ENCODE measurements at places on chromosomes 3 and 15.

DNA sequence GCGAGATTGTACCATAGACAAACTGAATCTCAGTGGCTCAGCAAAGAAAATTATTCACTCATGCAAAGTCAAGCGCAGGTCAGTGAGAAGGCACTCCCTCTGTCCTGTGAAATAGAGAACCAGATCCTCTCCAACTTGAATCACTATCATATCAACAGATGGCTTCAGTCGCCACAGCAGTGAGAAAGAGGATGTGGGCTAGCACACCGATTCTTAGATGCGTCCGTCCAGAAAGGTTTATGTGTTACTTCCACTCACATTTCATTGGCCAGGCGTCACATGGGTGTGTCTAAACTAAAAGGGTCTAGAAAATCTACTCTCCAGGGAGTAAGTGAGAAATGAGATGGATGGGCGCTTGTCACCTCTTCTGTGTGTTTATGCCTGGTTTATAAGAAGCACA lies 141.6 kb upstream of the KBTBD8 start:
- no peak for DNase-seq

- no peak for DNase-seq
Measured at GRCh38 chr3:32216172-32216783, 22.2 kb upstream of the CMTM8 start.

DNA sequence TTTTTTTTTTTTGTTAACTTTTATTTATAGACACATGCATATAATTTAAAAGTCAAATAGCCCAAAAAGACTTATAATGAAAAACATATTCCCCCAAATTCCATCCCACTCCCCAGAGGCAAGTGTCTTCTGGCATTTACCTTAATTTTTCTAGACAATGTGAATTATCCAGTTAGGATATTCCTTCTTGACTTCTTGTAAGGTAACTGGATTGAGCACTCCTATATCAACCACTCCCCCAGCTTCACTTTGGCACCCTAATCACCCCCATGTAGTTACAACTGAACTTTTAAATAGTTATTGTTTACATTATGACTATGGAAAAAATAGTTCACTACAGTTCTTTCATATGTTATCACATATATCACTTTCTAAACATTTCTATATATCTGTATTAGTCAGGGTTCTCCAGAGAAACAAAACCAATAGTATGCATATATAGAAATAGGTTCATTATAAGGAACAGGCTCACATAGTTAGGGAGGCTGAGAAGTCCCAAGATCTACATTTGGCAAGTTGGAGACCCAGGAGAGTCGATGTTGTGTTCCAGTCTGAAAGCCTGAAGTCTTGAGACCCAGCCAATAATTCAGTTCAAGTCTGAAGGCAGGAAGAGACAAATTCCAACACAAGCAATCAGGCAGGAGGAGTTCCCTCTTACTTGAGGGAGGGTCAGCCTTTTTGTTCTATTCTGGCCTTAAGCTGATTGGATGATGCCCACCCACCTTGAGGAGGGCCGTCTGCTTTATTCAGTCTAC lies 175.8 kb downstream of the THSD4 start:
- no peak for DNase-seq

DNA sequence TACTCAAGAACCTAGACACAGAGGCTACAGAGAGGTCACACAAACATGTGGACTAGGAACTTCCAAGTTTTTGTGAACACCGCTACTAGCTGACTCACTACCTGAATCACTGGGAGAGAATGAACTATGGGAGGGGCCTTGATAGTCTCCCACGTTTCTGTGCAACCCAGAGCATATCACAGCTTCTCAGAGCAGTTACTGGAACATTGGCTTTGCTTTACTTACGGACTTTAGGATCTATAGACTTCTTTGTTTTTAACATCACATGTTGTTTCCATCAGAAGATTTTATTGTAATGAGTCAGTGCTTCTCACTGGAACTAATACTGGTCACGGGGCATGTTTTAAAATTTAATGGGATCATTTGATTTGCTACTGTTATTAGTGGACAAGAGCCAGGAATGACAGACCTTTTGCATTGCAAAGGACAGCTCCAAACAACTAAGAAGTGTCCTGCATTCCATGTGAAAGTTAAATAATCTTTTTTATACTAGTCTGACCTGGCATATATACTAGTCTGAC lies 35.6 kb downstream of the RTP4 start:
- peak; percentile 100 for DNase-seq
